ENCODE measurements at places on chromosomes 7 and 10.

GRCh38 chr7:36972140-36972518 lies 247.8 kb upstream of the AOAH start:
- DNase-seq, result peak; percentile 37

GRCh38 chr10:112213836-112214235 lies 30.3 kb upstream of the GPAM start:
- no peak for DNase-seq

DNA sequence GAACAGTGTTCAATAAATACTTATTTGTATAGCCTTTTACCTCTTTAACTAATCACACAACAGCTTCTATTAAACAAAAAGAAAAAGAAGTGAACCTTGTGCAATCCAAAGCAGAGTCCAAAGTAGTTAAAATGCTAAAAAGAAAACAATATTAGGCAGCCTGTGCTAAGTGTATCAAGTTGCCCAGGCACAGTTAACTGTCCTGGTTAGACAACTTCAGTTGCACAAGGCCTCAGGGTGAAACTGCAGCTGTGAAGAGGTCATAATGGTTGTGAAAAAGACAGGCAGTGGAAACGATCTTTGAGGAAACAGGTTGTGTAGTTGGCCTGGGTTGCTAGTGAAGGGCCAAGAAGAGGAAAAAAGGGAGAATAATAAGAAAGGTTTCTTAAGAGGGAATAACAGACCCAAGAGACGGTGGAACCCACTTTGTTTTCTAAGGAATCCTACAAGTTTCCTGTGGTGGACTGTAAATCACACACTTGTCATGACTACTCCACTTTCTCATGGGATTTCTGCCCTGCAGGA lies 6.0 kb upstream of the CROT start:
- DNase-seq, result no peak

DNA sequence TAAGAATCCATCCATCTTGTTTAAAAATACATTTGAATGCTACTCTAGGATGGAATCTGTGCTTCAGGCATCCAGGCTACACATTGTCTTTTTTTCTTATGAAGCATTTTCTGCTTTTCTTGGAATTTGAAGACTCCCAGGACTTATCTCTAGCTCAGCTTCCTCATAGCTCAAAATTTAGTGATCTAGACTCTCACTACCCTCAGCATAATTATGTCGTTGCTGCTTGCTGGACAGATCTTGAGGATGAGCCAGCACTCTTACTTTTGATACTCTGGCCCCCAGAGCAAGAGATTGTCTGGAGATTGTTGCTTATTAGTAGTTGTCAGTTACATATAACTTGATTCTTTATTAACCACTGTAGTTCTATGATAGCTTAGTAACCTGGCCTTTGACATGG lies 83.3 kb upstream of the FGL2 start:
- no peak for DNase-seq

- DNase-seq, result no peak
These were observed 9.7 kb upstream of the CHST12 start for GRCh38 chr7:2393706-2394105.

DNA sequence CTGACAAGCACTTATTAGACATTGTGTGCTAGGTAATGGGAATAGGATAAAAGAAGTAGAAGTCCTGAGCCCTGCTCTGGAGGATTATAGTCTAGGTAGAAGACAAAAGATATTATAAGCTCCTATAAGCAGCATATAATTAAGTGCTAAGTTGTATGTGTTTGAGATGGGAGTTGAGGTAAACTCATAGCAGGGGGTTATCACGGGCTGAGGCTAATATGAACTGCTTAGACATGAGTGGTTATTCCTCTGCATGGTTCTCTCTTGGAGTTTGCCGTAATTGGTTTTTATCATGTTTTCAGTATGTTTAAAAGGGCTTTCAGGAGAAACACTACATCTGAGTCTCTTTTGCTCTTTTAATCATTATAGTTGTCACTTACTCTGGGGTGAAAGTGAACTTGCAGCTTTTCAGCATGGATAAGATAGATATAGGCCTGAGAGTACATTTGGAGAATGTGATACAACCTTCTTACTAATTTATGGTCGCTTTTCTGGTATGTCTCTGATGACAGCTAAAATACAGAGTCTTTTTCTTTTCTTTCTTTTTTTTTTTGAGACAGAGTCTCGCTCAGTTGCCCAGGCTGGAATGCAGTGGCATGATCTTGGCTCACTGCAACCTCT lies 39.0 kb downstream of the SMNDC1 start:
- DNase-seq, result no peak

DNA sequence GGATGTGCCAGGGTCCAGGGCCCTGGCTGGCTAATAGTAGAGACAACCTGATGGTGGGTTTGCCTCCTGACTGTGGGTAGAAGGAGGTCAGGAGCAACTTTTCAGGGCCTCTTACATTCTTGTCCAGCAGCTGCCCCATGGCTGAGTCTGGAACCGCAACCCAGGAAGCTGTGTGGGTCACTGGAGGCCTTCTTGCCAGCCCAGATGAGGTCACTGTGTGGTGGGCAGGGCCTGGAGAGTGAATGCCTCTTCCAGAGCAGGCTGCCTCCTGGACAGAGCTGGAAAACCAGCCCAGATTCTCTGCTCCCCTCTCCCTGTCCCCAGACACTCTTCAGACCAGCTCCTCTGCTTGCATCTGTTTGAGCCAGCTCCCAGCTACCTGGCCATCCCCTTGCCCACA lies 43.5 kb upstream of the LEP start:
- DNase-seq, result no peak

- DNase-seq, result no peak
These were observed 86.5 kb downstream of the DKK1 start for GRCh38 chr10:52400562-52400961.

GRCh38 chr10:130232166-130233034 lies 96.2 kb downstream of the GLRX3 start:
- DNase-seq, result no peak

DNA sequence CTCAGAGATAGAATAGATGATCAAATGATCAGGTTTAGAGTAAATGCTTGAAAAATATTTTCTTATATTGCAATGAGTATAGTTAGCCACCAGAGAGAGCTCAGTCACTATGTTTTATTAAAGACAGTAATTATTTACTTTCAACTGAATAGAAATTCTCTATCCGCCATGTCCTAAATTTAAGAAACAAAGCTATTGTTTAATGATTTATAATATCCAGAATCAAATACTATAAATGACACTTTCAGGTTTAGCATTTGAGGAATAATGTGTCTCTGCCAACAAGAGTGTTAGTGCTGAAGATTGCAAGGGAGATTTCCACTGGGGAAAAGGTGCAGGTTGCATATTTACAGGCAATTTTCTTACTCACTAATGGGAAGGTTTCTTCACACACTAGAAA lies 184.7 kb downstream of the DGKB start:
- peak; percentile 19 for DNase-seq

All from neural progenitor cell (in vitro differentiated cells).